ENCODE measurements at places on chromosomes 6 and 20. TPM values are rescaled to one million over a fixed set of nuclear protein-coding genes. Genes with fewer than 3 reads are reported as not detected.
A peak's percentile ranks its signal among the peaks of the same experiment; 100 is the strongest.

Gene CTAGE9
- polyA plus RNA-seq, result not detected

GRCh38 chr6:159169557-159170332 is 545 bp downstream of the FNDC1 start:
- peak; percentile 9 for DNase-seq

Gene TFAP2D
- not detected for polyA plus RNA-seq

- no peak for DNase-seq
Observed at GRCh38 chr20:33561692-33562601, 72.1 kb downstream of the CBFA2T2 start.

DNA sequence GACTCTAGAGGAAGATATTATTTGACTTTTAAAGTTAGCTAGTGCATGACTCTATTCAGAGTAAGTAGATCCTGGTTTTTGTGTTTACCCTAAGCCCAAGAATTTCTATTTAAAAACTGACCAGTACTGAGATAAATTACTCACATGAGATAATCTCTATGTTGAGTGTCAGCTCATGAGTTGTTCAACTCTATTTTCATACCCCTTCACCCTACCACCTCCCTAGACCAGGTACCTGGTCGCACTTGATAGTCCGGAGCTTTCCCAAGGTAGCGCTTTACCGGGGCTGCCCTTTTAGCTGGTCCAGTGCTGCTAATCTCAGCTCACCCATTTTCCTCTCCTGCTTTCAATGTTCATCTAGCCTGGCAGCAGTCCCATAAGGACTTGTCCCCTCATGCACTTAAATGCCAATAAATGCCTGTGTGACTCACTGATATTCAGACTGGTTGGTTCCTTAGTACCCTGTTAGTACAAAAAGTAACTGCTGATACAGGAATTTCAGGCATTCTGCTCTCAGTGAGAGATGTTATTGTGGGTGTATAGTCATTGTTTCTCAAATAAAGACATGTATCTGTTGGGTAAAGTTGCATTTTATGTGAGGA is 503.9 kb downstream of the ADGRB3 start:
- DNase-seq, result no peak

DNA sequence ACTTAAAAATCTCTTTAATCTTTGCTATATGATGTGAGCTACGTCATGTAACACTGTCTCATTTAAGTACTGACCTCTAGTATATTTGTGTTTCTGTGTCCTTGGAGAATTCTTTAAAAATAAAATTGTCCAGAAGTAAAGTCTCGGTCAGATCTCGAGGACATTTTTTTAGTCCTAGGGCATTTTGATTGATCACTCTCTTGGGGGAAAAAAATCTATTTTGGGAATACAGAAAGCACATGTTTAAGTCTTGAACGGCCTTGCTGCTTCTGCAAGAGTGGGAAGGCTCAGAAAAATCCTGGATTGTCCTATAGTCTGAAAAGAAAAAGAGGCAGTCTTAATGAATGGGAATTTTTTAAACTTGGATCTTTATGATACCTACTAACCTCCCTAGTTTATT is 234.3 kb downstream of the UTRN start:
- no peak for DNase-seq

- DNase-seq, result no peak
Observed at GRCh38 chr20:23021541-23021940, 13.6 kb upstream of the SSTR4 start.

Gene THEMIS
- 183 TPM for polyA plus RNA-seq

DNA sequence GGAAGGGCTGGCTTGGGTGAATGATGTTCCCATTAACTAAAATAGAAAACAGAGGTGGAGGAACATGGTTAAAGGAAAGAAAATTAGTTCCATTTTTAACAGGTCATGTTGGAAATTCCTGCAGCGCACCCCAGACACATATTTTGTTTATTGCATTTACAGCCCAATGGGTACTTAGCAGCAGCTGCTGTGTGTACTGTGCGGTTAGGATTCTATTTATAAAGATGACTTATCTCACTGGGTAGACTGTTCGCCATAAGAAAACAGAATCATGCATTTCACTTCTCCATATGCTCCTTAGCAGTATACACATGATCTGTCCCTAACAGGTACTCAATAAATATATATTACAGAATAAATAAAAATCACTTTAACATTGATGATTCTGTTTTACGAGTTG is 135.8 kb downstream of the SLC35F1 start:
- no peak for DNase-seq

- DNase-seq, result no peak
Observed at GRCh38 chr20:57439432-57439831, 48.2 kb downstream of the RBM38 start.

DNA sequence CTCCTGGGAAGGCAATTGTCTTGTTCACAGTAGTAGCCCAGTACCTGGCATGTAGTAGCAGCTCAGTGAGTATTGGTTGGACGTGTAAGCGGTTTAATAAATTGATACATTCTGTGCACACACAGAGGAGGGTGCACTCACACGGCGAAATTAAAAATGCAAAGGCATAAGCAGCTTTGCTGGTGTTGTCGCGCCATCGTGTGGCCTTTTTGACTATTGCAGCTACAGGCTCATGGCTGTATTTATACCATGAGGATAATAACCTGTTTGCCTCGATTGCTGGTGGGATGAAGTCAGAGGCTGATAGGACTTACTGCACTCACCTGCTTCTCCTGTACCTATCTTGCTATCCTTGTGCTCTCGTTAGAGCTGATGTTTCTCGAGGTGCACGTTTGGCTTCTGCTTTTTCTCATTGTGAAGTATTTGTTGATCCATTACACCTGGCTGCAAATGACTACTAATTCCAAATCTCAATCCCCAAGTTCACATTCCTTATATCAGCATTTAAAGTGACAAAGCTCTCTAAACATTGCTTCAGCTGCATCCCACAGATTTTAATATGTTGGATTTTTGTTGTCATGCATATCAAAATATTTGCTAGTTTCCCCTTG is 61.5 kb downstream of the TBXT start:
- DNase-seq, result peak; percentile 55

Gene AMD1
- polyA plus RNA-seq, result 45.6 TPM

DNA sequence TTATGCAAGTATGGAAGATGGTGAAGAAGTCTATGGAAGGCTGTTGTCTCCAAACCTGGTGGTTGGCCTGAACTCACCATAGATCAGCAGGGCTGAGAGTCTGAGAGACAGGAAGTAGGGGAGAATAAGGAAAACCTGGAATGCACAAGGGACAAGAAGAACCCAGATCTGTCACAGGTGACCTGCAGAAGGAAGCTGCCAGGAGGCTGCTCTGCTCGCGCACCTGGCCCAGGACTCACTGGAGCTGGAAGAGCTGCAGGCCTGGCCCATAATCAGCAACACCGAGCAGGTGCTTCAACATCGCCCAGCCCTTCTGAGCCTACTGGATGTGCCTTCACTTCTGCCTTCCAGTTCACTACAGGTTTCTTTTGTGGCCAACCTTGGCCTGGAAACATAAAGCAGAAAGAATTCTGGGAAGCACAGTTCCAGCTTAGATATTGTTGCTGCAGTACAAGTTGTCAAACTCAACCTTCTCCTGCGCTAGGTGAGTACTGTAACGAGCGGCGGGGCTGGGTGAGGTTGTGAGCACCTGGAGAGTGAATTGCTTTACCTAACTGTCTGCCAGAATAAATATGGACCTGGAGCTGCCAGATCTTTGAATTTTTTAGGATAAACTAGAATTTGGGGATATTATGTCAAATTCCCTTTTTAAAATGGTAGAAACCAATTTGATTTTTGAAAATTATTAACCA is 82.4 kb downstream of the CDH26 start:
- no peak for DNase-seq

Gene PHACTR3
- polyA plus RNA-seq, result not detected

Gene PLCB1
- polyA plus RNA-seq, result 2.8 TPM

- DNase-seq, result no peak
Observed at GRCh38 chr6:131029626-131030297, 33.3 kb downstream of the EPB41L2 start.

- DNase-seq, result no peak
Observed at GRCh38 chr6:159727717-159728445, 575 bp downstream of the WTAP start.

Gene PRSS35
- polyA plus RNA-seq, result not detected

- no peak for DNase-seq
Observed at GRCh38 chr6:89008001-89008814, 44.8 kb upstream of the RNGTT start.

GRCh38 chr20:750801-751200 is 17.5 kb downstream of the SLC52A3 start:
- no peak for DNase-seq

- DNase-seq, result no peak
Observed at GRCh38 chr6:109001291-109001894, 93.3 kb downstream of the SESN1 start.

Gene CFAP61
- not detected for polyA plus RNA-seq

- no peak for DNase-seq
Observed at GRCh38 chr6:11410539-11411307, 126.8 kb upstream of the TMEM170B start.

GRCh38 chr20:58898629-58899408 is 46.3 kb downstream of the GNAS start:
- DNase-seq, result no peak

GRCh38 chr20:36606158-36607066 is 833 bp downstream of the RAB5IF start:
- peak; percentile 9 for DNase-seq

Gene SHLD1
- 21.0 TPM for polyA plus RNA-seq

- DNase-seq, result no peak
Observed at GRCh38 chr6:108673602-108674001, 112.9 kb downstream of the FOXO3 start.
